ENCODE measurements at places on chromosomes 3 and 15.

GRCh38 chr15:67915461-67916374, 75.9 kb upstream of the RNU6-1 start:
- DNase-seq, result no peak

DNA sequence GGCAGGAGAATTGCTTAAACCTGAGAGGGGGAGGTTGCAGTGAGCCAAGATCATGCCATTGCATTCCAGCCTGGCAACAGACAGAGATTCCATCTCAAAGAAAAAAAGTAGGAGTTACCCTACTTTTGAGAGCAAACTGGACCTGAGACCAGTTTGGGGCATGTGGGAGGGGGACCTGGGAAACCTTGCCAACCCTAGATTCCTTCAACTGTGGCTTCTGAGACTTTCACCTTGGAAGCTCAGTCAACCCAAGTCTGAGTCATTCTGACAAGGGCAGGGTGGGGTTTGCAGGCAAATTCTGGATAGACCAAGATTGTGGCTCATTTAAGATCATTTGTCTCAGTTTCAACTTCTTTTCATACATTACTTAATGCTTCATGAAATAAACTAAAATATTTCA, 23.8 kb upstream of the SIAH2 start:
- peak; percentile 28 for DNase-seq

- DNase-seq, result no peak
These were observed 42.3 kb downstream of the ADCY5 start for GRCh38 chr3:123406598-123406997.

DNA sequence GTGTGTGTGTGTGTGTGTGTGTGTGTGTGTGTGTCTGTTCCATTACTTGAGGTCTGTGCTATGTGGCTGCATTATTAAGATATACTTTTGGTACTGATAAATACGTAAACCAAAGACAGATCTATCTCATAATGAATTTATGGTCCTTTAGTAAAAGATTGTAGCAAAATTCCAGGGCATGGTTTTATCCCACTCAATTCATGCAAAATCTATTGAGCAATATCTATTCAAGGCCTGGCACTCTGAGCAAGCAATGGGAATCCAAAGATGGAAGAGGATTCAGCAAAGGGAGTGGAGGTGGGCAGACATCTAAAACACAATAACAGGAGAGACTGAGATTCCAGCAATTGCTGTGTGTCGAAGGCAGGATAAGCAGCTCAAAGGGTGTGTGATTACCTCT, 86.8 kb downstream of the RFTN1 start:
- no peak for DNase-seq

DNA sequence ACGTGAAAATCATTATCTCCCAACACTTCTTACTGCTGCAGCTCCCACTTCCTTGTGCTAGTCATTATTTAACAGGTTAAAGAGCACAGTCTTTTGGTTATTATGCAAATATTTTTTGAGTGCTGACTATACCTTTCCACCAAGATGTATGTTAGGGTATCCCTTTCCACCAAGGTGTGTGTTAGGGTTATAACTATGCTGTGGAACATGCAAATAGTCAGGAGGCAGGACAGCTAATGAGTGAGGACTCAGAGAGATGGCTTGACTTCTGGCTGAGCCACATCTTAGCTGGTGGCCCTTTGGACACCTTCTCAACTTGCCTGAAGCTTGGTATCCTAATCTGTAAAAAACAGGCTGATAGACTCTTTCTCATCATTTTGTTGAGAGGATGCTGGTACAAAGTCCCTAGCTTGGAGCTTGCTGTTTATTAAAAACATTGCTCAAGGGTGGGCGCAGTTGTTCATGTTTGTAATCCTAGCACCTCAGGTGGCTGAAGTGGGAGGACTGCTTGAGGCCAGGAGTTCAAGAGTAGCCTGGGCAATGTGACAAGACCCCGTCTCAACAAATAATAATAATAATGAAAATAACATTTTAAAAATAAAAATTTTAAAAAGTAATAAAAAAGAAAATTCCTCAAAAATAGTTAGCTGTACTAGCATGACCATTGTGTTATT, 160.5 kb upstream of the ADAMTS9 start:
- DNase-seq, result no peak

DNA sequence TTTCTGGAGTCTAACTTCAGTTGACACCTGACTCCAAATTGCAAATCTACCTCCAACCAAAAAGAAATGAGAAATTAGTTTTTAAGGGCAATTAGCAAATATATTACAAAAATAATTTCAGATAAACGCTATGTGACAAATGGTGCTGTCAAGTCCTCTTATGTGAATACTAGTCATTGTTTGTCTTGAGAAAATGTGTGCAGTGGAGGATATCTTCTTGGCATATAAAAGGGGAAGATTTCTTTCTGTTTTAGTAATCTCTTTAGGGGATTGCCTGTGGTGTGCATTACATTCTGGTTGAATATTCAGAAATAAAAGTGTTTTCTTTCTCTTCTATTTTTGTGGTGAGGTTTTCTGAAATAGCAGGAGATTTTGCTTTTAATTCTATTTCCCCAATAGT, 3.0 kb upstream of the GCSAM start:
- no peak for DNase-seq

DNA sequence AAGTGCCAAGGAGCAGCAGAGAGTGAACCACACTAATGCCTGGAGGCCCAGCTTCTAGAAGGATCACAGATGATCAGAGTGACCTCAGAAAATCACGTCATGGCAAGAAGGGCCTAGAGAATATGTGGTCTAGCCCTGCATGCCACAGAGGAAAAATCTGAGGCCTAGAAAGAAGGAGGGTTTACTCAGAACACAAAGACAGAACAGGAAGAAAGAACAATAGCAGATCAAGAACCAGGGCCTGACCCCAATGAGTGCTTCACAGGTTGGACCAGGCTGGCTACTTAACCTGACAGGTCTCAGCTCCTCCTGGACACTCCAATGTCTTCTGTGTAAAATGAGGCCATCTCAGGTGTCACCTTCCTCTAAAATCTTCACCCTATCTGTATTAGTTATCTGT, 14.2 kb downstream of the RAB6B start:
- DNase-seq, result no peak

DNA sequence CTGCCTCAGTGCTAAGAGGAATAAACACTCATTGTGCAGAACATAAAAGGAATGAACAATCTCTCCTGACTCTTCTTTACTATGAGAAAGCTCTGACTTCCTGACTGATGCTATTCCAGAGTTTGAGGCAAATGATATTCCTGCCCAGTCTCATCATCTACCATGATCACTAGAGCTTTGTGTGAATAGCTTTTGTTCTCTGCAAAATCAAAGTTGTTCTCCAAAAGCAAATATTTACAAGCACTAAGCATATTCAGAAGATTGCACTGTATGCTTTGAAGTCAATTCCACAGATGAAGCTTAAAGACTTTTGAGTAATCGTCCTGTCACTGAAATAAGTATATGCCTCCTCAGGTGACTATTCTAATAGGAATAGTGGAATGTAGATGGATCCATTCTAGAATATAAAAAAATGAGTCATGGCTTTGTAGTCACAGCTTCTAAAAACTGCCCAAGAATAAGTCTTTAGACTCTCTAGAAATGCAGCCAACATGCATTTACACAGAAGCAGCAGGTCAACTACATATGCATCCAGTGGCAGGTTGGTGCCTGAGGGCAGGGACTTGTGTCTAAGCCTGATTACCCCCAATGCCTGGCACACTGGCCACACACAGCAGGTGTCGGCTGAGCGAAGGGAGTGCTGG, 34.6 kb downstream of the TNFAIP8L3 start:
- no peak for DNase-seq

GRCh38 chr3:185439745-185440466, 58.9 kb downstream of the TMEM41A start:
- no peak for DNase-seq

DNA sequence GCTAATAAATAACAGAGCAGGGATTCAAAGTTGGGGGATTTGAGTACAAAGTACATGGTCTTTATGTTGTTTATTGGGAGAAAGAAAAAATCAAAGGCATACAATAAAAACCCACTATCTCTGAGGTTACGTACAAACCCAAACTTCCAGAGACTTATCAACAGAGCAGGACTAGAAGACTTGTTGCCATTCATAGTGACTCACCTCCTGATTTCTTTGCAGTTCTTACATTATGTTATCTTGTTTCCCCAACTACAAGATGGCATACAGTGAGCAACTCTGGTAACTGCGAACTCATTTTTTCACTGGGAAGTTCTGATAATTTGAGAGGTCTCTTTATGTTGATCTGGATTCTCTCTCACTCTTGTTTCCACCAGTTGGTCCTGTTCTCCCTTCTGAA, 80.6 kb upstream of the ETV5 start:
- DNase-seq, result no peak

GRCh38 chr15:64152507-64153387, 1.2 kb downstream of the SNX22 start:
- peak; percentile 35 for DNase-seq

- no peak for DNase-seq
These were observed 42.3 kb downstream of the SNRK start for GRCh38 chr3:43328653-43329052.

- no peak for DNase-seq
These were observed 393.3 kb upstream of the WNT5A start for GRCh38 chr3:55880357-55880756.

- no peak for DNase-seq
These were observed 151.9 kb upstream of the UBE2E1 start for GRCh38 chr3:23653647-23654525.

DNA sequence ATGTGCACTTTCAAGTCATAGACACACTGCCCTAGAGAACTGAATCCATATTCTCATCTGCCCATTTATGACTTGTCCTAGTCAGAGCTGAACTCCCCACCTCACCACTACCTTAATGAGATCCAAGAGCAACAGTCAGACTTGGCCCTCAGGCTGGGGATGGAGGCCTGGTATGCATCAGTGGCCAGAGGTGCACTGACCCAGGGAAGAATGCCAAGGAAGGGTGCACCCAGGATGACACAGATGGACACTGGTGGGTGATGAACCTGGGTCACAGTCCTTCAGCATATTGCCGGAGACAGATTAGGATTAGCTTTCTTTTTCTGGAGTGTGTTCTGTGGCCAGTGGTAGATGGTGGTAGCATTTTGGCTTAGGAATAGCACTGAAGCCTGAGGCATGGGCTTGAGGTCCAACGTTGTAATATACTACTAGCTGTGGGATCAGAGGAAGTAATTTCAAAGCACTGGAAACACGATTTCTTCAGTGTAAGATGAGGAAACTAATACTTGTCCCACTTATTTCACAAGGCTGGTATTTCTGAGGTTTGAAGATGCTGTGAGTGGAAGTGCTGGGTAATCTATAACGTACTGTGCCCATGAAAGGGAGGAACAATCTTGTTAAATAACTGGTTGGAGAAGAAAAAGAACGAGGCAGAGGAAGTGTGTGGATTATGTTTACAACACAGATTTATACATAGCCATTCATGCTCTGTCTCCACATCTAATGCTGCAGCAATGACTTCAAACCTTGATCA, 265.0 kb downstream of the THRB start:
- DNase-seq, result no peak

GRCh38 chr3:162780313-162780712, 1283.7 kb downstream of the OTOL1 start:
- DNase-seq, result no peak

DNA sequence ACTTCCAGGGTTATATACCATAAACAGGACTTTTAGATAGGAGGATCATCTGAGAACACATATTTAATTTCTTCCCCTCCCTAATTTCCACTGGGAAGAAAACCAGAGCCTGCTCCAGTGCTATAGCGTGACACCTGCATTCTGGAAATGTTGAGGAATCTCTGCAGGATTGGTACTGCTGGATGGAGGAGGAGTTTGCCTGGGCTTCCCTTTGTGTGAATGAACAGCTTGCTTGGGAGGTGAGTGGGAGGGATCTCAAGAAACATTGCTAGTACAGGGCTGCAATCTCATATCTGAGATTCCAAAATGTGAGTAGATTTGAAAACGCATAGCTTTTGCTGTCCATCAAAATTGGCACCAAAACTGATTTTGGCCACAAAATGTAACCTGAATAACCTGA, 295.9 kb upstream of the RGMA start:
- DNase-seq, result no peak

DNA sequence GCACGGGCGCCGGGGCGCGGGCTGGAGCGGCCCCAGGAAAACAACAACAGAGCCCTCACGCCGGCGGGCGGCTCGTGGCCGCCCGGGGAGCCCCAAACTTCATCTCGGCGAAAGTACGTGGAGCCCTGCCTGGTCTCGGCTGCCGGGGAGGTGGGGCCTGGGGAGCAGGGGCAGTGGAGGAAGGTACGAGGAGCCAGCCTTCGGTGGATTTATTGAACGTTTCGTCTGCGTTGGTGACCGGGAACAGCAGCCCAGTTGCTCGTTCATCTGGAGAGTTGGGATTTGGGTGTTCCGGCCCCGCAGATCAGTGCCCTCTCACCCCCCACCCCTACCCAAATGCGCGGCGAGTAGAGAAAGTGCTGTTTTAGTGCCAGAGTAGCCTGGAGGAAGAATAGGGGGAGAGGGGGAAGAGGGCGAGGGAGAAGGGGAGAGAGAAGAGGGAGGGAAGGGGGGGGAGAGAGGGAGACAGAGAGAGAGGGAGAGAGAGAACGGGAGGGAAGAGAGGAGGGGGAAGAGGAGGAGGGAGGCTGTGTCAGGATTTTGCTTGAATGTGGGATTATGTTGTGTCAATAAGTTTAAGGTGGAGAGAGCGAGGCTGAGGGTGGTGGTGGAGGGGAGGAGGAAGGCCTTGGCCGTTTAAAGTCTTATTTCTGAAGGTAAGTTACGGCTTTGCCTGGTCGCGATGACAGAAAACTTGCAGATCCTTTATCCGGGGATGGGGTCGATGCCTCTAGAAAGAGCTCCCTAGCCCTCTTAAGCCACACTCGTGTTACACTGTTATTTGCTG, 970 bp downstream of the BBX start:
- DNase-seq, result peak; percentile 59

- peak; percentile 22 for DNase-seq
These were observed 50.0 kb downstream of the PLS1 start for GRCh38 chr3:142646020-142646785.

DNA sequence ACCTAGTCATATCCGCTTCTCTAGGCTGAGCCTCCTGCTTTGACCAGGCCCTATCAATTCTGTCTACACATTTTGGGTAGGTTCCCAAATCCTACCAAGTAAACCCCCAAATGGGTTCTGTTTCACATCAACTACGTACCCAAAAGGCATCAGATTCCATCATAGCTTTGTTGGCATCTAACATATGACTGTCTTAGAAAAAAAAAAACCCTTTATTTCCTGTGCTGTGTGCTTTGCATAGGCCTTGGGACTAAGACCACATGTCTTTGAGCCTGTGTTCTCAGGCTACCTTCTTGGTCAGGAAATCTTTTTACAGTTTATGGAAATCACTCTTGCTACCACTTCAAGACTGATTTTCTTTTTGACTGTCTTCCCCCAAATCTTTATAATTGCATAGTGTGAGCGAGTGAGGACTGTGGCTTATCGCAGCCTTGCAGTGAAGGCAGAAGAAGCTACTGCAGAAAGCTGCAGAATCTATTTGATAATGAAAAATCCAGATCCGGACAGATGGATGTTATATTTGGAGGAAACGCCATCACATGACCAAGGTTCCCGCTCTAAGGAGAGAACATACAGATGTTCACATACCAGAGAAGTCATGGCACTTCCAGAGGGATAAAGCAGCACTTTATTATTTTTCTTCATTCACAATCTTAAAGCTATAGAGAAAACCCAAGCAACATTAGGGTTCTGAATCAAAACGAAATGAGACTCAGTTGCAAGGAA, 111.2 kb downstream of the EOMES start:
- no peak for DNase-seq

All from Daoy (cell line).